Glutamatergic neuron (in vitro differentiated cells): ENCODE measurements at places on chromosomes 3 and 15.

DNA sequence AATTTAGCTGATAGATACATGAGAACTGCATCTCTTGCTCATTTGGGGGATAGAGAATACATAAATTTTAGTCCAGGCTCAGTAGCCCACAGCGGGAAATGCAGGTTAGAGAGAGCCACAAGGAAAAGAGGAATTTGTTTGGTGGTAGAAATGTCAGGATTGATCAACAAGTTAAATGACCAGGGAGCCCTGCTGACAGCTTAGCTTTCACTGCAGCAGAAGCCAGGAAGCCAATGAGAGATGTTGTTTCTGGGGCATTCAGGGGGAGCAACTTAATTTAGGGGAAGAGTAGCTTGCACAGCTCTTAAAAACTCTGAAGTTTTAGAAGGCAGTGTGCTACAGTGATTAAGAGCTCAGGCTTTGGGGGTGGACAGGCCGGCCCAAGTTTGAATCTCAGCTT lies 22.7 kb downstream of the ARHGEF26 start:
- DNase-seq: no peak

- peak; percentile 40 for DNase-seq
Observed at GRCh38 chr15:23538648-23539047, 26.8 kb upstream of the MKRN3 start.

DNA sequence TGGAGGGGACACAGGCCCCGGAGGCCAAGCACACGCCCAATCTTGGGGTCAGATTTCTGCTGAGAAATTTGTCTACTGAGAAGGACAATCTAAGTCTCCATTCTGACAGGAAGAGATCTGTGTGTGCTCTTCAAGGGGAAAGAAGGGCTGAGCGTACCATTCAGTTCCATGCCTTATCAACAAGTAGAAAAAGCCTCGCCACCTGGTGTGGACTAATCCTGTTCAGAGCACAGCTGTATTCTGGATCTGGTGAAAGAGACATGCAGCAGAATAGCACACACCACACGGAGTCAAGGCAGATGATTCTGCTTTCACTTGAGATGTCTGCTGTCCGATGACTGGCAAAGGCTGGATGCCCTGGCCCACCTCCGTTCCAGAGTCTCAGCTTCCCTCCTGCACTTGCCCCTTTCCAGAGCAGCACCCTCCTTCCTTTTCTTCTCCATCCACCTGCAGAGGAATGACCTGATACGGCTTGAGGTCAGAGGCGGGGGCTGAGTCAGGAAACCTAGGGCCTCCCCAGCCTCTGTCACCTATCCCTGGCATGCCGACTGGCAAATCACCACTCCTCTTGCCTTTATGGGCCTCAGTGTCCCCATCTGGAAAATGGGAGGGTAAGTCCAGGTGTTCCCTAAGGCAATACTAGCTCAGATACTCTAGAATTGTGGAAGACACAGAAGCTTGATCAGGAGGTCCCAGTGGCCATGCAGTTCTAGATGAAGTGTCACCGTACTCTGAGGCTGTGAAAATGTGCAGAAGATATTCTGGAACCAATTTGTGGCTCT lies 36.9 kb upstream of the CTSH start:
- DNase-seq: no peak

GRCh38 chr15:47822048-47822447 lies 104.7 kb downstream of the SEMA6D start:
- no peak for DNase-seq

GRCh38 chr3:124250053-124250452 lies 258.1 kb upstream of the ROPN1 start:
- no peak for DNase-seq
